ENCODE measurements at places on chromosomes 13 and 19.

GRCh38 chr13:113451951-113452421 lies 1.3 kb downstream of the ADPRHL1 start:
- no peak for DNase-seq

GRCh38 chr13:113437408-113438010 lies 15.8 kb downstream of the ADPRHL1 start:
- no peak for DNase-seq

- DNase-seq = no peak
These were observed 1.7 kb downstream of the ZMYM5 start for GRCh38 chr13:19861762-19862161.

DNA sequence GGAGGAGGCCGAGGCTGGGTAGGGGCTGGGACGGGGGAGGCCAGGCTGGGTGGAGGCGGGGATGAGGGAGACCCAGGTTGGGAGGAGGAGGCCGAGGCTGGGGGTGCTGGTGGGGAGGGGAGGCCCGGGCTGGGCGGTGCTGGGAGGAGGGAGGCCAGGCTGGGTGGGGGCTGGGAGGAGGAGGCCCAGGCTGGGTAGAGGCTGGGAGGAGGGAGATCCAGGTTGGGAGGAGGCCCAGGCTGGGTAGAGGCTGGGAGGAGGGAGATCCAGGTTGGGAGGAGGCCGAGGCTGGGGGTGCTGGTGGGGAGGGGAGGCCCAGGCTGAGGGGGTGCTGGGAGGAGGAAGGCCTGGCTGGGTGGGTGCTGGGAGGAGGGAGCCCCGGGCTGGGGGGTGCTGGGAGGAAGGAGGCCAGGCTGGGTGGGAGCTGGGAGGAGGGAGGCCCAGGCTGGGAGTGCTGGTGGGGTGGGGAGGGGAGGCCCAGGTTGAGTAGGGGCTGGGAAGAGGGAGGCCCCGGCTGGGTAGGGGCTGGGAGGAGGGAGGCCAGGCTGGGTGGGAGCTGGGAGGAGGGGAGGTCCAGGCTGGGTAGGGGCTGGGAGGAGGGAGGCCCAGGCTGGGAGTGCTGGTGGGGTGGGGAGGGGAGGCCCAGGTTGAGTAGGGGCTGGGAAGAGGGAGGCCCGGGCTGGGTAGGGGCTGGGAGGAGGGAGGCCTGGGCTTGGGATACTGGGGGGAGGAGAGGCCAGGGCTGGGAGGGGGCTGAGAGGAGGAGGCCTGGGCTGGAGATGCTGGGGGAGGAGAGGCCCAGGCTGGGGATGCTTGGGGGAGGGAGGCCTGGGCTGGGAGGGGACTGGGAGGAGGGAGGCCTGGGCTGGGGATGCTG lies 10.7 kb downstream of the TPGS1 start:
- DNase-seq = no peak

DNA sequence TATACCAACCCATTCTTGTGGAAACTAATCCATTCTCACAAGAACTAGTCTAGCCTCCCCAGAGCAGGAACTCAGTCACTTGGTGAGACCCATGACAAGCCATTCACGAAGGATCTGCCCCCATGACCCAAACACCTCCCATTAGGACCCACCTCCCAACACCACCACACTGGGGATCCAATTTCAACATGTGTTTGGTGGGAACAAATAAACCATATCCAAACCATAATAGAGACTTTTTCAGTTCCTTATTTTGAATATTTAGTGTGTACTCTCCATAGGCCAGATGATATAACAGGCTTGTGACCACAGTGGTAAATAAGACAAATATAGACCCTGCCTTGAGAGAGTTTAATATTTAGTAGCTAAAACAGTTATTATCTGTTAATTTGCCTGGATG lies 227.5 kb upstream of the SERP2 start:
- DNase-seq = no peak

DNA sequence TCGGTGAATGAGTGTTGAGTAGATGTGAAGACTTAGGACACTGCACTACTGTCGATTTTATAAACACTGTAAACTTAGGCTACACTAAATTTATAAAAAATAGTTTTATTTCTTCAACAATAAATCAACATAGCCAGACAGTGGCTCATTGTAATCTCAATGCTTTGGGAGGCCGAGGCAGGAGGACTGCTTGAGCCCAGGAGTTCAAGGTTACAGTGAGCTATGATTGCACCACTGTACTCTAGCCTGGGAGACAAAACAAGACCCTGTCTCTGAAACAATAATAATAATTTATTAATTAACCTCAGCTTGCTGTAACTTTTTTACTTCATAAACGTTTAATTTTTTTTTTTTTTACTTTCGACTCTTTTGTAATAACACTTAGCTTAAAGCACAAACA lies 34.4 kb downstream of the ATP7B start:
- no peak for DNase-seq

GRCh38 chr19:40717325-40717879 lies 490 bp downstream of the ITPKC start:
- no peak for DNase-seq

GRCh38 chr19:55549500-55550320 lies 4.4 kb upstream of the SBK3 start:
- no peak for DNase-seq

DNA sequence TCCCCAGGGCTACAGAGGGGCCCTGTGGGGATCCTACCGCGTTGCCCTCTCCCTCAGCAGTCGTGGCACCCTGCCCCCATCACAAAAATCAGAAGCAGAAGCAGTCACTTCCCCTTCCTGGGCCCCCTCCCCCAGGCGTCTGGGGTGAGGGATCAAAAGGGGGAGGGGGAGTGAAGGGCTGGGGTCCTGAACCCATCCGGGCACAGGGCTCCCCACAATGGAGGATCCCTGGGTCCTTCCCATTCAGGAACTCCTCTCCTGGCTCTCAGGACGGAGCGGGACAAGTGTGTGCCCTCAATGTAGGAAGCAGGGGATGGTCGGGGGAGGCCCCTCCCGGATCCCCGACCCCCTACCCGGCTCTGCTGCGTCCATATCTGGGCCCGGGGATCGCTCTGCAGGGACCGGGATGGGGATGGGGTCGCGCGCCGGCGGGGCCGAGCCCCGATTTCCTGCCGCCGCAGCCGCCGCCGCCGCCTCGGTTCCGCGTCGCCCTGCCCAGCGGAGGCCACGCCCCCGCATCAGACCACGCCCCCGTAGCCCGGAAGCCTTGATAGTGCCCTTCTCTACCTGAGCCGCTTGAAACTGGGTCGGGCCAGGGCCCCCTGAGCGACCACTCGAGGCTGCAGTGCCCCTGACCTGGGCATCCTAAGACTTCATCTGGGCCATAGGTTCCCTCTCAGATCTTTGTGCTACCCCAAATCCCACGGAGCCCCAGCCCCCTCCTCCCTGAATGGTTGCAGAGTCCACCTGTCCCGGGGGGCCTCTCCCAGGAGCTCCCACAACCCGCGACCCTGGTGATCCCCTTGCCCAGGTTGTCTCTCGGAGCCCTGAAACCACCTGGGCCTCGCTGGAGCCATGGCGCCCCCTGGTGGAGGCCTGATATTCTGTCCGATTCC lies at the start of gene GMIP:
TSS of gene GMIP (minus strand) at position 500 of the 896 bp plus-strand sequence. CDS start at position 372, 128 bp downstream.
- peak; percentile 90 for DNase-seq

DNA sequence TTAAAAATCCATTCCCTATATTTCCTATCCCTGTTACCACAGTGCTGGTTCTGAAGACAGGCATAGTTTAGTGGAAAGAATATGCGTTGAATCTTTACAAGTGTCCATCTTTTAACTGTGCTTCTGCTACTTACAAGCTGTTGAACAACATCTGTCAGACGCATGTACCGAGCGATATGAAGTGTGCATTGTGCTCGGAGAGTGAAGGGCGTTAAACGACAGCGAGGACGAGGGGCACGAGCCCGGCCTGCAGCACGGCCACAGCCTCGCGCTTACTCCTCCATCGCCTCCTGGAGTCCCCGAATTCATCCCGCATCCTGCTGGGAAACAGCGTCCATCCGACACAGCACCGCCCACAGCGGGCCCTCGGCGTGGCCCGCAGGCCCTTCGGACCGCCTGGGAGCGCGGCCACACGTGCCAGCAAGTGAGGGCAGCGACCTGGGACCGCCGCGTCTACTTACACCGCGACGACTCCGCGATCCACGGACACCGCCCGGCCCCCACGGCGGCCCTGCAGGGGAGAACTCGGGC lies 514 bp downstream of the PCID2 start:
- DNase-seq = no peak

GRCh38 chr19:48340995-48341394 lies 15.6 kb downstream of the EMP3 start:
- DNase-seq = no peak

GRCh38 chr13:31207661-31208552 lies 8.1 kb downstream of the B3GLCT start:
- DNase-seq = no peak

DNA sequence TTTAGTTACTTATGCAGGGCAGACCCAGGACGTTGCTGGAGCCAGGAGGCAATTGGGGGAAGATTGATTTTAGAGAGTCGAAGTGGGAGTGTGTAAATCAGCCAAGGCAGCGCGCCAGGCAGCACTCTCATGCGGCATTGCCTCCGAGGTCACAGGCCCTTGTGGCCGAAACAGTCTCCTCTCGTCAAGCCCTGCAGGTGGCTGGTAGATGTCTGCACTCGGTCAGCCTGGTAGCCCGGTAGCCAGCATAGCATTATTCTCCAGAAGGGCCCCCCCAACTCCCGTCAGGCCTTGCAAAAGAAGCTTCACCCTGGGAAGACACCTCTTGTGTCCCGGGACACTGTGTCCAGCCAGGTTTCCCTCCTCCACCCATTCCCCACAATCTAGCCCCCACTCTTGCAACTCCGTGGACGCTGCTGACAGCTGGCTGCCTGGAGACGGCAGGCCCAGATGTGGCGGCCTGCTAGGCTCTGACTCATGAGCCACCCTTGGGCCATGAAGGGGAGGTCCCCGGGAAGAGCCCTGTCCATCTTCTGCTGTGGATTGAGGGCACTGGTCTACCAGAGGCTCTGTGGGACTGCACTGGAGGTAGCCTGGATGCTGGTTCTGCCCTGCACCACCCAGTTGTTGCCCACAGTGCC lies 2.6 kb upstream of the PEPD start:
- DNase-seq = no peak

GRCh38 chr19:34998777-34999497 lies 1.2 kb upstream of the GRAMD1A start:
- DNase-seq = peak; percentile 44

GRCh38 chr19:50516964-50517703 lies 3.4 kb upstream of the ASPDH start:
- DNase-seq = no peak

GRCh38 chr19:46726971-46727501 lies 10.1 kb upstream of the PRKD2 start:
- DNase-seq = no peak

DNA sequence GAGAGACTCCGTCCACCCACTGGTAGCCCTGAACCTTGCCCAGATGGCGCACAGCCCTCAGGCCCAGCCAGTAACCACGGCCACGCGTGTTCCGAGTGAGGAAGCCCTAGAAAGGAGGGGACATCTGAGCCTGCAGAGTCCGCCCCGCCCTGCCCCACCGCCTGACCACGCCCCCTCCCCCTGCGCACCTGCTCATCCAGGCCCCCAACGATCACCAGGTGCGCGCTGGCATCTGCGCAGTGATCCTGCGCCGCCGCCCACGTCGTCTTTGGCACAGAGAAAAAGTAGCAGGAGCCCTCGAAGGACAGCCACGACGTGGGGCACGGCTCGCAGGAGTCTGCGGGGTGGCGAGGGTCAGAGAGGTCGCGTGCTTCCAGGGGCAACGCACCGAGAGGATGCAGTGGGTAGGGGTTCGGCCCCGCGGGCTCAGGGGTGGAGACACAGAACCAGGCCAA lies 2.1 kb downstream of the CLEC4G start:
- DNase-seq = peak; percentile 24

- no peak for DNase-seq
These were observed 9.4 kb downstream of the ITPKC start for GRCh38 chr19:40726279-40726678.

GRCh38 chr13:76379341-76380105 lies 506.7 kb downstream of the KCTD12 start:
- DNase-seq = no peak

- no peak for DNase-seq
These were observed 19.9 kb downstream of the SSC5D start for GRCh38 chr19:55508120-55508519.

DNA sequence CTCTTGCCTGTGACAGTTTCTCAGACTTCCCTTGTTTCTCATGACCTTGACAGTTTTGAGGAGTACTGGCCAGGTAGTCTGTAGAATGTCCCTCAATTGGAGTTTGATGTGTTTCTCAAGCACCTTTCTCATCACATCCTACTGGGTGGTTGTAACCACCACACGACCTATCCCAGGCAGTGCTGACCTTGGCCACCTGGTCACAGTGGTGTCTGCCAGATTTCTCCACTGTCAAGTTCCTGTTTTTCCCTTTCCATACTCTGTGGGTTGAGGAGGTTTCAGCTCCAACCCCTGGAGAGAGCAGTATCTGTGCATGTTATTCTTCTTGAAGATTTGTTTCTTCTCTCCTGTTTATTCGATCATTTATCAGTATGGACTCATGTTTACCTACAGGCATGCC lies 8.4 kb upstream of the UPF3A start:
- DNase-seq = no peak

GRCh38 chr19:46608581-46609345 lies 7.6 kb downstream of the CALM3 start:
- DNase-seq = no peak

GRCh38 chr13:43042410-43042921 lies 19.1 kb downstream of the DNAJC15 start:
- no peak for DNase-seq

DNA sequence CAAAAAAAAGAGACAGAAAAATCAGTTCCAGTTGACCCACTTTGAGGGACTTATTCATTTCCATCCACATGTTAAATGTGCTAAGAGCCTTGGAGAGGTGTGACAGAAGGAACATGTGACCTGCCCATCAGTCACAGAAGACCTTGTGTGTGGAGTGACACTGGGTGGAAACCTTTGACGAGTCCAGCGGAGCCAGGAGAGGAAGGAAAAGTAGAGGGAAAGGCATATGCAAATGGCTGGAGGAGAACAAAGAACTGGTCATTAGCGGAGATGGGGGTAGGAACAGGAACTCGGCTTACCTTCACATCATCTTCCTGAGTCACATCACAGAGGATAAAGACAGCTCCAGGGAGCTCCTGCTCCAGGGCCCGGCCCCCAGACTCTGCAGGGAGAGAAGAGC lies 2.3 kb downstream of the HSD17B14 start:
- DNase-seq = no peak

DNA sequence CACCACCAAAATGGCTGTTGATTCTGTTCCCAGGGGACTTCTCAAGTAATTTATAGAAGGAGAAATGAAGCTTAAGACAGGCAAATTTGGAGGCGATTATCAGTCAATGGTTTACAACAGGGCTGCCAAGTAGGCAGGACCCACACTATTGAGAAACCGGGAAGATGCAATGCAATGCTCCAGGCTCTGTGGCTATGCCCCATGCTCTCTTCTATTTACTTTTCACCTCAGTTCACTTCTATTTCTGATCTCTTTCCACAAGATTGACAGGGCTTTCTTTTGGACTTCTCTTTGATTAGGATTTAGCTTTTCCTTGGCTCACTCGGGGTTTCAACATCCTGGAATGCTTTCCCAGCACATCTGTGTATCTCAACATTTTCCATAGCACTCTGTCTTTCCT lies 12.7 kb upstream of the RCBTB2 start:
- no peak for DNase-seq
